ENCODE measurements at places on chromosomes 5 and 9.

- no peak for DNase-seq
These were observed 417.2 kb downstream of the TLR4 start for GRCh38 chr9:118121361-118121760.

DNA sequence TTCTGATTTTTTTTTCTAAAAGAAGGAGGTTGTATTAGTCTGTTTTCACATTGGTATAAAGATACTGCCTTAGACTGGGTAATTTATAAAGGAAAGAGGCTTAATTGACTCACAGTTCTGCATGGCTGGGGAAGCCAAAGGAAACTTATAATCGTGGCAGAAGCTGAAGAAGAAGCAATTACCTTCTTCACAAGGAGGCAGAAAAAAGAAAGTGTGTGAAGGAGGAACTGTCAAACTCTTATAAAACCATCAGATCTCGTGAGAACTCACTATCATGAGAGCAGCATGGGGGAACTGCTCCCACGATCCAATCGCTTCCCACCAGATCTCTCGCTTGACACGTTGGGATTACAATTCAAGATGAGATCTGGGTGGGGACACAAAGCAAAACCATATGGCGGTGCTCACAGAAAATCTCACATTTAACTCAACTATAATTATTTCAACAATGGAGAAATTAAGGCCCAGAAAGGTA, 27.1 kb downstream of the DPYSL3 start:
- DNase-seq = no peak

GRCh38 chr9:98570663-98571440, 137.9 kb downstream of the GABBR2 start:
- DNase-seq = no peak

GRCh38 chr5:172503925-172504700, 49.8 kb upstream of the SH3PXD2B start:
- DNase-seq = no peak

DNA sequence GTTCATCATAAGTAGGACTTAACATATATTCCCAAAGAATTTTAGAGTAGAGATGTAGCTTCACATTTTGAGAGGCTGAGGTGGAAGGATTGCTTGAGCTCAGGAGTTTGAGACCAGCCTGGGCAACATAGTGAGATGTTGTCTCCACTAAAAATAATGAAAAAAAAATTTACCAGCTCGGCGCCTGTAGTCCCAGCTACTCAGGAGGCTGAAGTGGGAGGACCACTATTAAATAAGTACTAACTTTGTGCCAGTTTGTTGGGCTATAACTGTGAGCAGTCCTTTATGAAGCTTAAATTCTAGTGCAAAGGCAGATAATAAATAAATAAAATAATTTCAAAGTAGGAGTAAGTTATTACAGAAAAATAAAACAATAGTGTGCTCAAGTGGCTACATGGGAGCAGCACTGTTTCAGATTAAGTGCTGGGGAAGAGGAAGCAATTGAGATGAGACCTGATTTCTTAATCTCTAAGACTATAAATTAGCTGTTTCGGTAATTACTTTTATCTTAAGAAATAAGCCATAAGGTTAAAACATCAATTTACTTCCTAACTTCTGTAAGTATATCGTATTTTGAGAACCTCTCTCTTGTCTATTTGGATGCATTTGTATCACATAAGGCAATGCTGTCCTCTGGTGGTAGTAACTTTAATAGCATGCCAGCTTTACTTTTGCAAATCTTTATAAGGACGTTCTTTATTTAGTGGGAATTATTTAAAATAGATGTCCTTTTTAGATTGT, 98.9 kb downstream of the CSNK1G3 start:
- DNase-seq = peak; percentile 70

GRCh38 chr5:72472666-72473422, 34.4 kb downstream of the ZNF366 start:
- DNase-seq = peak; percentile 56

DNA sequence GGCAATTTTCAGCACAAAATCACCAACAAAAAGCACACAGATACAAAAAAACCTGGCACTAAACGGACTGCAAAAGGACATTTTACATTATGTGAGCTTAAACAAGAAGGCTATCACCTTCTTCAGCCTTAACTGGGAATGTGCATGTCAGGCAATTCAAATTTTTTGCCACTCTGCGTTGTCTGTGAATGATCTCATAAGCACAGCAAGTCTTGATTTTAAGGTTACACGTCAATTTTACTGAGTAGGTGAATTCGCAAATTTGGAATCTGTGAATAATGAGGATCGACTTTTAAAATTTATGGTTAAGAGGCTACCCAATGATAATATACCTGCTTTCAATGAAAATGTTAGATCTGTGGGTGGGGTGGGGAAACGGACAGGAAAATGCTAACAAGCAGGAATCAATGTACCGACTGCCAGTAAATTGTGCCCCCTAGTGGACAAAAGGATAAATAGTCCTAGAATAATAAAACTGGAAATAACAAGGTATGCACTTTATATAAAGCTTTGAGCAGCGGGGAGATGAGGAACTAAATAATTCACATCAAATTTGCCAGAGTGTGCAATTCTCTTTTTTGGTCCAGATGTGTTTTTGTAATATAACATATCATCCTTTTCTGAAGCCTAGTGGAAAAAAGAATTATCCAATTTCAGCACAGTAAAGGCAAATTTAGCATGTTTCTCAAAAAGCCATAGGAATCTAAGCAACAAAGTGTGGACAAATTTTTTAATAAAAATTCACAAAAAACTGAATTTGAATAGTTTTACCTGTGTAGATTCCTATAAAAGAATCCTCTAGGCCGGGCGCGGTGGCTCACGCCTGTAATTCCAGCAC, 20.5 kb downstream of the EQTN start:
- peak; percentile 48 for DNase-seq

DNA sequence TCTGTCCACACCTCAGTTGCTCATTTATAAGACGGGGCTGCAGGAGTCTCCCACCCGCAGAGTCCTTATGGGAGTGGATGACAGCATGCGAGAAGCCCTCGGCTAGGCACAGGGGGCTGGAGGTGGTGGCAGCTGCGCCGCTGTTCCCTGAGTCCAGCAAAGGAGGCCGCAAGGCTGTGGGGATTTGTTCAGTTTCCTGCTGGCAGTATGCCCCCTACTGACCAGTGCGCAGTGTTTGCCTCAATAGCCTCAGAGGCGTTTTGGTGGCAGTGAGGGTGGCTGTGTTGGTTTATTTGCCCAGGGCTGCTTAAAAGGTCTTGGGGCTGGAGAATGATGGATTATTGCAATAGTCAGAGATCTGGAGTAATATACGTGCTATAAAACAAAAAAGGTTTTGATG, 176.3 kb upstream of the OTULINL start:
- no peak for DNase-seq

- DNase-seq = no peak
These were observed 33.2 kb upstream of the NOTCH1 start for GRCh38 chr9:136578915-136579649.

DNA sequence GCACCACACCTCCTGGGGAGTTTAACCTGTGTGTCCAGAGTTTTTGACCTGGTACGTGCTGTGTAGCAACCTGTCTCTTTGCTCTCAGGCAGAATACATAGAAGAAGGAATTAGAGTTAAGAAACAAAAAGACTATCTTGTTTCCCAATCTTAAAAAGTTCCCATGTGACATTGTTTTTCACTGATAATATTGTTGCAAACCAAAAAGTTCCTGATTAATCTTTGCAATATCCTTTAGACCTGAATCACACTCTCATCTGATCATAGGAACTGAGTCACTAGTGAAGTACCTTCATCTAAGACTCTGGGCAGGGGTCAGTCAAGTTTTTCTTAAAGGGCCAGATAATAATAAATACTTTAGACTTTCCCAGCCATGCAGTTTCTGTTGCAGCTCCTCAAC, 35.1 kb downstream of the BASP1 start:
- DNase-seq = no peak

GRCh38 chr9:23596913-23597634, 229.0 kb downstream of the ELAVL2 start:
- no peak for DNase-seq

- DNase-seq = no peak
These were observed 32.5 kb downstream of the GRAMD2B start for GRCh38 chr5:126455728-126456127.

- DNase-seq = no peak
These were observed 30.6 kb upstream of the SMU1 start for GRCh38 chr9:33106827-33107621.

- no peak for DNase-seq
These were observed 37.4 kb upstream of the DENND1A start for GRCh38 chr9:123967323-123967722.

- DNase-seq = no peak
These were observed 25.1 kb upstream of the UBE2QL1 start for GRCh38 chr5:6423327-6424109.

DNA sequence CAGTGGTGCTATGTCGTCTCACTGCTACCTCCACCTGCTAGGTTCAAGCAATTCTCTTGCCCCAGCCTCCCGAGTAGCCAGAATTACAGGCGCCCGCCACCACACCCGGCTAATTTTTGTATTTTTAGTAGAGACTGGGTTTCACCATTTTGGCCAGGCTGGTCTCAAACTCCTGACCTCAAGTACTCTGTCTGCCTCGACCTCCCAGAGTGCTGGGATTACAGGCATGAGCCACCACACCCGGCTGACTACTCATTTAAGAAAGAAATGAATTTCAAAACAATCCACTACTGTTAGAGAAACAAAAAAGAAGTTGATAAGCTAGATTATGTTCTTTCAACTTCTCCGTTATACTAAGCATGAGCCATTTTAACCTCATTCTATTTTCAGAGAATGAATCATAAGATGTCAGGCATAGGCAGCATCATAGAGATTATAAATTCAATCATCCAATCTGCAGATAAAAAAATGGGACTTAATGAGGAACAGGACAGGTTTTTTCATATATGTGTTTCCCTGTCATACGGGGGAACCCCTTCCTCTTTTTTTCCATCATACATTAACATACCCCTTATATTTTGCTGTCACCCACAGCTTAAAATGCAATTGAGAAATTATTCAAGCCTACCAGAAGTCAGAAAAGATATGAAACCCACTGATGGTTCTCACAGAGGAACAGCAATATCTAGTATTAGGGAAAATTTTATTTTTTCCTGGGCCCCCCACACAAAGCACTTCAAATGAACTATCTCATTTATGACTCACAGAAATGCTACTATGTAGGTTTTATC, 26.5 kb upstream of the ADRB2 start:
- no peak for DNase-seq

GRCh38 chr5:91025956-91026355, 357.2 kb downstream of the ARRDC3 start:
- DNase-seq = no peak

DNA sequence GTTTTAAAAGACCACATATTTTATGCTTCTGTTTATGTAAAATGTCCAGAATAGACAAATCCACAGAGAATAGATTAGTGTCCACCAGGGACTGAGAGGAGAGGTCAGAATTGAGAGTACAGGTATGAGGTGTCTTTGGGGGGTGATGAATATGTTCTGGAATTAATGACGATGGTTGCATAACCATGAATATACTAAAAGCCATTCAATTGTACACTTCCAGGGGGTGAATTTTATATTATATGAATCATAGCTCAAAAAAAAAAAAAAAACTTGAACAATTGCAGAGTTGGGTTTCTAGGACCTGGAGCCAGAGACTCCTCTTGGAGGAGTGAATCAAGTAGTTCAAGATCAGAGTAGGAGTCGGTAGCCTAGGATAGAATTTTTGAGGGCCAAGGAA, 57.8 kb upstream of the RUSC2 start:
- DNase-seq = no peak

GRCh38 chr5:103452666-103453065, 109.9 kb downstream of the NUDT12 start:
- no peak for DNase-seq

DNA sequence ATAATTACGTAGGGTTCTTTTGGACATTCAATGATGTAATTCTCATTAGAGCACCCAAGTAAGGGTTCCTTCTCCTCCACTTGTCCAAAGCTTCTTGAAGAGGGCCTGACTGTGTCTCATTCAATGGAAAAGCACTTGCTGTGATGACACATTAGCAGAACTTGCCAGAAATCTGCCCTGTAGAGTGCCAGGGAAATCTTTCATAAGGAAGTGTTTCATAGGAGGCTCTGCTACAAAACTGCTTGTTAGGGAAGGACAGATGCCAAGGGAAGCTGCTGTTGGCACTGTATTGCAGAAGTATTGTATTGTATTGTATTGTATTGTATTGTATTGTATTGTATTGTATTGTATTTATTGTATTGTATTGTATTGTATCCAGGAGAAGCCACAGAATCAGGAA, 45.5 kb upstream of the MPDZ start:
- no peak for DNase-seq

DNA sequence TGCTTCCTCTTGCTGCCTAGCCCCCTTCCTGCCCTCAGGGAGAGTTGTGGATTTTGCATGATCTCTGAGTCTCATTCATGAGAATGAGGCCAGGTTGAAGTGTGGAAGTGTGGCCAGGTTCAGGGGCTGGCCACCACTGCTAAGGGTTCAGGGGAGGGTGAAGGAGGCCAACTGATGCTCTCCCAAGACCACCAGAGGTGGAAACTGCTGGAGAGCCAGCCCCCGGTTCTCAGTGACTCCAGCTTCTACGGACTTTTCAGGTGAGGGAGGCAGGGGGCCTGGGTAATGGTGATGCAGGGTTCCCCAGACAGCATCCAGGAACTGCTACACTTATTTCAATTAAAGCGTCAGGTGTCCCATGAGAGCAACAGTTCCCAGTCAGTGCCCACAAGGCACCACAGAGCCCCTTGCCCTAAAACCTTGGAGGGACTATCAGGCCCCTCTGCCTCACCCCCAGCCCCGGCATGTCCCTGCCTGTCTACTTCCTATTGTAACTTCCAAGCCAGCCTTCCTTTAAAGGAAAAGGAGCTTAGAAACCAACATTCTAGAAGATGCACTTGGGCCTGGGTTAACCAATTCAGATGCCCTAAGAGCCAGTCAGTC, 50.1 kb downstream of the AMBP start:
- DNase-seq = no peak

- DNase-seq = no peak
These were observed 409.2 kb downstream of the CSNK1G3 start for GRCh38 chr5:123921193-123921592.

- no peak for DNase-seq
These were observed 825.4 kb downstream of the SEMA5A start for GRCh38 chr5:8720506-8720905.

GRCh38 chr5:61178702-61179101, 16.4 kb upstream of the SMIM15 start:
- DNase-seq = no peak

DNA sequence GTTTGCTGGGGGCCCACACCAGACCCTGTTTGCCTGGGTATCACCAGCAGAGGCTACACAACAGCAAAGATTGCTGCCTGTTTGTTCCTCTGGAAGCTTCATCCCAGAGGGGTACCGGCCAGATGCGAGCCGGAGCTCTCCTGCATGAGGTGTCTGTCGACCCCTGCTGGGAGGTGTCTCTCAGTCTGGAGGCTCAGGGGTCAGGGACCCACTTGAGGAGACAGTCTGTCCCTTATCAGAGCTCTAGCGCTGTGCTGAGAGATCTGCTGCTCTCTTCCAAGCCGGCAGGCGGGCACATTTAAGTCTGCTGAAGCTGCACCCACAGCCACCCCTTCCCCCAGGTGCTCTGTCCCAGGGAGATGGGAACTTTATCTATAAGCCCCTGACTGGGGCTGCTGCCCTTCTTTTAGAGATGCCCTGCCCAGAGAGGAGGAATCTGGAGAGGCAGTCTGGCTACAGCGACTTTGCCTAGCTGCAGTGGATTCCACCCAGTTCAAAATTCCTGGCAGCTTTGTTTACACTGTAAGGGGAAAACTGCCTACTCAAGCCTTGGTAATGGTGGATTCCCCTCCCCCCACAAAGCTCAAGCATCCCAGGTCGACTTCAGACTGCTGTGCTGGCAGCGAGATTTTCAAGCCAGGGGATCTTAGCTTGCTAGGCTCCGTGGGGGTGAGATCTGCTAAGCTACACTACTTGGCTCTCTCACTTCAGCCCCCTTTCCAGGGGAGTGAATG, 206.0 kb upstream of the TLX3 start:
- DNase-seq = no peak

GRCh38 chr9:97786341-97786740, 66.7 kb upstream of the FOXE1 start:
- DNase-seq = no peak

Measured in Kasumi-1 (cell line).